ENCODE measurements at places on chromosomes 7 and 10. TPM values are rescaled to one million over a fixed set of nuclear protein-coding genes. Genes with fewer than 3 reads are reported as not detected.

COX19 gene
- 9.4 TPM for total RNA-seq

NKX1-2 gene
- total RNA-seq = not detected

DNA sequence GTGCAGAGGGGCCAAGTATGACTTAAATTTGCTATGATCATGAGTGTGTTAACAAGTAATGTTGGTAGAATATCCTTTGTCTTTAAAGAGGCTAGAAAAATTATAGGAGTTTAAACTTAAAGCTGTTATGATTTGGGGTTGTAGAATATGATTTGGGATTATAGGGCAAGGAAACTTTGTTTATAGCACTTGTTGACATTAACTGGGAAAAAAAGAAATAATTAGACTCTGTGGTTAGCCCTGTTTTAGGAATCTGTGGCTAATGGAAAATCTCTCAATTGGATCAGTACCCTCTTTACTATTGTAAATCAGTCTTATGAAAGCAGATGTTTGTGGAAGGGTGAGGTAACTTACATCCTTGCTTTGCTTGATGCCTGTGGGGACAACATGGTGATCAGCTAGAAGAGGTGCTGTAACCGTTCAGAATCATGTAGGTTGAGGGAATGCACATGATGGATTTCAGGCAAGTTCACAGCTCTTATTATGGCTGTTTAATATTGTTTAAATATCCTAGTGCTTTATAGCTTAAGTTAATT is 11.1 kb downstream of the ING3 start:
- no peak for DNase-seq

ZNF777 gene
- 11.3 TPM for total RNA-seq

FAM171A1 gene
- total RNA-seq = 17.3 TPM

GRCh38 chr7:47268851-47269836 is 312.8 kb downstream of the TNS3 start:
- peak; percentile 49 for DNase-seq

DNA sequence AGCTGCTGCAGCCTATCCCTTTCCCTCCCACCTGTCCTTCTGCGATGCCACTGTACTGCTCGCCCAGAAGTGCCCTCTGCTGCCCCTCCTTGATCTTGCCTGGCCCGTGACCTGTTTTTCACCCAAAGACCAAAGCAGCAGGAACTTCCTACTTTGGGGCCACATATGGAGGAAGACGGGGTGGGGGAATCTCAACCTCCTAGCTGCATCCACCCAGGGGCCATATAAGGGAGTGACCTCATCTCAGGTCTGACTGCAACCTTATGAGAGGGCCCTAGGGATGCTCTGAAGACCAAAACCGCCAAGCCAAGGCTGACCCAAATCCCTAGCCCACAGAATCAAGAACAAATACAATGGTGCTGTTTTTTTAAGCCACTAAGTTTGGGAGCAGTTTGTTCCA is 15.7 kb downstream of the PRKCQ start:
- DNase-seq = no peak

- no peak for DNase-seq
Measured at GRCh38 chr7:98230746-98231471, 19.7 kb downstream of the BHLHA15 start.

GRCh38 chr10:35752469-35753461 is 110.7 kb upstream of the FZD8 start:
- no peak for DNase-seq

ZNF853 gene
- total RNA-seq = 5.2 TPM

DNA sequence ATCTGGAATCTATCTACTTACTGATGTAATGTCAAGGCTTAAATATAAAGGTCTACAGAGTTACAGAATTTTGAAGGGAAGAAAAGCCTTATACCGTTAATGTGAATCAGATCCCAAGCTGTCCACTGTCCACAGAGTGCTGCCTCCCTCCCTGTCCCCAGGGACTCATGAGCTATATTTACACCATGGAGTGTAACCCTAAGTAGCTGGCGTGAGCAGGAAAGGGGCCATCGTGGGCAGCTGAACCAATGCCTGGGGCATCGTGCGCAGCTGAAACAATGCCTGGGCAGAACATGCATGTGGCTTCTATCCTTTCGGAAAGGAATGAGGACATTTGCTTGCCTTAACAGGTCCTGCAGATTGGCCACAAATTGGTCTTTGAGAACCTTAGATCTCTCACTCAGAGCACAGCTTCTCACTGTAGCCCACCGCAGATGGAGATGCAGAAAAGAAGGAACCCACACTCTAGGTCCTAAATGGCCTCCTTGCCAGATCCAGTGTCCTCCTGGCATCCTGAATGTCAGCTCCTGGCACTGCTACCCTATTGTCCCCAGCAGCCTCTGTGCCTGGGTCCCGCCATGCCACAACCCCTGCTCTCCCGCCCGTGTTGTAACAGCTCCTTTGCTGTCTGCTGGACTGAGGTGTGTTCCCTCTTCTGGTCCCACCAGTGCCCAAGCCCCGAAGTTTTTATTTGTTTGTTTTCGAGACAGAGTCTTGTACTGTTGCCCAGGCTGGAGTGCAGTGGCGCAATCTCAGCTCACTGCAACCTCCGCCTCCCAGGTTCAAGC is 30.3 kb downstream of the CCDC3 start:
- no peak for DNase-seq

- DNase-seq = no peak
Measured at GRCh38 chr10:114708717-114709335, 50.8 kb upstream of the ABLIM1 start.
